ENCODE measurements at places on chromosomes 7 and 10.

DNA sequence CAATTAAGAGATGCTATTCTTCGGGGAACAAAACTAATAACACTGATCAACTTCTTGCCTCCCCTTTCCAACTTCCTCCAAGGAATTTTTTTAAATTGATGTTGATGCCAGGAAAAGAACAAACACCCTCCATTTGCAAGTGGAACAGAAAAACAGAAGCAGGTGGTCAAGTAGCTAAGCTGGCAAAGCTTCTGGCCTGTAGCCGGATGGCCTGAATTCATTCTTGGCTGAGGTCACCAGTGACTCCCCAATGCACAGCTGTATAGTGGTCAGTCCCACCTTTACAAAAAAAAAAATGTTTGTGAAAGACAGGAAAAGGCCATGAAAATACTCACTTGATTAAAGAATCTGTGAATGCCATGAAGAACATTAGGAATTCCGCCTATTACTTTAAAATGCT lies 39.1 kb downstream of the DOCK4 start:
- no peak for ATAC-seq

DNA sequence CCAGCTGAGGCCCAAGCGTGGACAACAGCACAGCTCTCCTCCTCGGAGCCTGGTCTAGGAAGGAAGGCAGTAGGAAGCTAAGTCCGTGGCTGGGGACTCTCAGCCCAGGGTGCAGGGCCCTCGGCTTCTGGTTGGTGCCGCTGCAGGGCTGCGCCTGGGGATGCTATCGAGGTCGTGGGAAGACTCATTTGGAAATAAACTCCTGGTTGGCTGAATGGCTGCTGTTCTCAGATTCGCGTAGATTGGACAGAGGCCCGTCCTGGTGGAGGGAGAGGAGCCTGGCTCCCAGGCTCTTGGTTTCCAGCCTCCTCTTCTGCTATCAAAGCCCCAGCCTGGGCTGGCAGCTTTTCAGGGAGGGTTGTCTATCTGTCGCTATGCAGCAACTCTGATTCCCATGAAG lies 152.6 kb upstream of the FZD8 start:
- ATAC-seq = no peak

- peak; percentile 42 for ATAC-seq
These were observed 127.5 kb downstream of the CUBN start for GRCh38 chr10:17001961-17002749.

GRCh38 chr10:32445036-32445435 lies 904 bp upstream of the CCDC7 start:
- no peak for ATAC-seq

DNA sequence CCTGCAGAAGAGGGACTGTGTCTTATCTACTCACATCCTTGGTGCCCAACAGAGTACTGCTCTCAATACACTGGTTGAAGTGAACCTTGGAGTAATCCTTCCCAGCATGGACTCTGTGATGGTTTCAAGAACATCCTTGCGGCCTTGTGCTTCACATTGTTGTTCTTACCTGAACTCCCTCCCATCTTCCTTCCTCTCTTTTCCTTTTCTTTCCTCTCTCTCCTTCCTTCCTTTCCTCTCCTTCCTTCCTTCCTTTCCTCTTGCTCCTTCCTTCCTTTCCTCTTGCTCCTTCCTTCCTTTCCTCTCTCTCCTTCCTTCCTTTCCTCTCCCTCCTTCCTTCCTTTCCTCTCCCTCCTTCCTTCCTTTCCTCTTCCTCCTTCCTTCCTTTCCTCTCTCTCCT lies 26.3 kb downstream of the LAMB1 start:
- no peak for ATAC-seq

- ATAC-seq = no peak
These were observed 59.0 kb upstream of the WNT16 start for GRCh38 chr7:121269798-121270197.

- no peak for ATAC-seq
These were observed 157.0 kb downstream of the TAX1BP1 start for GRCh38 chr7:27897001-27897400.

- peak; percentile 67 for ATAC-seq
These were observed 160.4 kb upstream of the LAMB4 start for GRCh38 chr7:108290459-108291151.

DNA sequence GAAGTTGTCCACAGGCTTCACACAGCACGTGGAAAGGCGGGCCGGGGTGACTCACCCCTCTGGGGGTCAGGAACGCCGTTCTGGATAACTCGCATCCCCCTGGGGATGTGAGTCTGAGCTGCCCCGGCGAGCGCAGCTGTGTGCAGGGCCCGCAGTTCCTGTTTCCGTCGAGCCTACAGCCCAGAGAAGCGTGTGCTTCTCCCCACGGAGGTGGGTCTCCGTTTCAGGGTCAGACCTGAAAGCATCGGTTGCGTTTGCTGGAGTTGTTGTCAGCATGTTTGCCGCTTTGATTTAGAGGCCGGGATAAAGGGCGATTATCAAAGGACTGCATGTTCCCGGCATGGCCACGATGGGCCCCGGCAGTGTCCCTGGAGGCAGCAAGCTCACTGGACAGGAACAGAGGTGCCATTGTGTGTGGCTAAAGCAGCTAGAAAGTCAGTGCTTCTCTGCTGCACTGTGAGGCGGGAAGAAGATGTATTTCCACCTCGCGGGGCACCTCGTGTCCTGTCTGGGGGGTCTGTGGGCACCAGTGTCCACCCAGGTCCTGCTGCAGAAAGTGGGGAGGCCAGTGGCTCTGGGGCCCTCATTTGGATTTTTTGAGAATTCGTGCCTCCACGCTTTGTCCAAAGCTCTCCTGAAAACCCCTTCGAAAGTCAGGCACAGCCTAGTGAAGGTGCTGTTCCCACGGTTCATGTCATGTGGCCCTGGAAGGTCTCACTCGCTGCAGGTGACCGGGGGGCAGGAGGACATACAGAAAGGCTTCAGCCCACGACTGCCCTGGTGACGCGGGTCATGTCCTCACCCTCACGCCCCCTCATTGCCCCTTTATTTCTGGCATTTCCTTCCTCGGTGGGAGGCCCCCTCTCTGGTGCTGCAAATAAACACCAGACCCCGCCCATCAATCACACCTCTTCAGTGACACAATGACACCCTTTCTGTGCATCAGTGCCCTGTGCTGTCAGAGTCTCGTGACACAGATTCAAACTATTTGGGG lies 27.4 kb upstream of the GDI2 start:
- no peak for ATAC-seq

DNA sequence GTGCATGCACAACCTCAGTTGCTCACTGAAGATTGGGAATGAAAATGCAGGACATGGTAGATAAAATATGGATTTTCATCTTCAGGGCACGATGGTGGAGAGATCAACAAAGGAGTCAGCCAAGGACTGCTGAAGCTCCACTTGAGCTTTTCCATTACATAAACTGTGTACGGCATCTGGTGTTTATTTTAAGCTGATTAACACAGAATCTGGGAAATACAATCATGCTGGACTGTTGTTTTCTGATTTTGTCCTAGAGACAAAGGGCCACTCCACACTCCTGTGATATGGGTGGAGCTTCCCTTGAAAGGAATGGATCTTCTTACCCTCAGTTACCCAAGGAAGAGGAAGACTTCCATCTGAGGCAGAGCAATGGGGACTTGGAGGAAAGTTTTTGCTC lies 120.6 kb downstream of the SAMD9 start:
- peak; percentile 39 for ATAC-seq

DNA sequence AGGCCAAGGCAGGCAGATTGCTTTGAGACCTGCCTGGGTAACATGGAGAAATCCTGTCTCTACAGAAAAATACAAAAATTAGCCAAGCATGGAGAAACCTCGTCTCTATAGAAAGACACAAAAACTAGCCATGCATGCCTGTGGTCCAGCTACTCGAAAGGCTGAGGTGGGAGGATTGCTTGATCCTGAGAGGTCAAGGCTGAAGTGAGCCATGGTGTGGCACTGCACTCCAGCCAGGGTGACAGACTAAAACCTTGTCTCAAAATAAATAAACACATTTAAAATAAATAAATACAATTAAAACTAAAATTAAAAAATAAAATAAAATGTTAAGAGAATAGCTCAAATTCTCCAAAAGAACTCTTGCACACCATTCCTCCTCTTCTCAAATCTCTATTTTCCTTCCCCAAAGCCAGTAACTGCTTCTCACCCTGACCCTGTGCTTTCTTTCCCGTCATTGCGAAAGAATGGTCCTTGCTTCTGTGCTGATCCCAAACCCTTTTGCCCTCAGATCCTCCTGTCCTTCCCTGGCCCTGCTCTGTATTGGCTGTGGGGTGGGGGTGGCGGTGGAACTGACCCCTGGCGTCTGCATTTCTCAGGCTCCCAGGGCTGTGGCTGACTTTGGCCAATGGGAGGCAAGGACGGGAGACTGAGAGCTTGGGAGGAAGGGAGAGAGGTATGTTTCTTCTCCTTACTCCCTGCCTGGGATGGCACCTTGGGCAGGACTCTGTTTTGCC lies 12.4 kb downstream of the SRGN start:
- no peak for ATAC-seq

DNA sequence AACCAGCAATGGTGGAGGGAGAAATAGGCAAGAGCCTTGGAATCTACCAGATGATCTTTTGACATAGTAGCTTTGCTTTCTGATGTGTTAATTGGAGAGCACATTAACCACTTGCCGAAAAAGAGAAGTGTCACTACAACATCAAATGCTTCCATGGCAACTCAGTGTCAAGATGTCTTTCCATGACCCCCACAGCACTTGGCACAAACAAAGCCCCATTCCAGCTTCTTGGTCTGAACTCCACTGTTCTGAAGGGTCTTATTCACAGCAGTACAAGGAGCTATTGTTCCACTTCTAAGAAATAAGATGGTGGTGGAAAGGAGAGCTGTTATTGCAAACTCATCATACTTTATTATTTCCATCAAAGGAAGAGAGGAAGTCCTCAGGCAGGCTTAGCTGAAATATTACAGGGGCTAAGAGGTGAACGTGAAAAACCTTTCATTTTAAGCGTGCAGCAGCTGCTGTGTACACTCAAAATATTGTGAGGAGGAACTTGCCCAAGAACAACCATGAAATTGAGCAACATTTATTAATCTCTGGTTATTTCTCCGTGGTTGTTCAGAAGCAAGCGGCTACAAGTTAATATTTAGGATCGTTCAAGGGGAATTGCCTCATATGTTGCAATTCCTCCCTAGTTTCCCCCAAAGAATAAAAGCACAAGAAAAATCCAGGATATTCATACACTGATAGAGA lies 354.8 kb upstream of the CELF2 start:
- no peak for ATAC-seq

- no peak for ATAC-seq
These were observed 126.4 kb downstream of the PAXIP1 start for GRCh38 chr7:154876516-154876915.

DNA sequence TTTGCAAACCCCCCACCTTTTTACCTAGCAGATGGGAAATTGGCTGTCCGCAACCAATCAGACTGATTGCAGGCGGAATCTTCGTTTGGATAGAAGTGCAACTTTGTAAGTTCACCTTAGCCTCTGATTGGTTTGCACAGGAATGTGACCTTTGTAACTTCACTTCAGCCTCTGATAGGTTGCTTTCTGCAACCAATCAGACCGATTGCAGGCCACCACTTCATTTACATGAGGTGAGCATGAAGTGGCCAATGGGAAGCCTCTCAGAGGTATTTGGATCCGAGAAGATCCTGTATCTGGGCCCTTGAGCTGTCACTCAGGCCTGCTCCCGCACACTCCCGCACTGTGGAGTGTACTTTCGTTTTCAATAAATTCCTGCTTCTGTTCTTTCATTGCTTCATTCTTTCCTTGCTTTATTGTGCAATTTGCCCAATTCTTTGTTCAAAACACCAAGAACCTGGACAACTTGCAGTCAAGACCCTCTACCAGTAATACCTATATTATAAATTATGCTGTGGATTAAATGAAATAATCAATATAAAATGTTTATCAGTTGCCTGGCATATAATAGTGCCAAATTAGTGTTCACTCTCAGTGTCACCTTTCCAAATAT lies 491.4 kb downstream of the PLXNA4 start:
- ATAC-seq = peak; percentile 46

GRCh38 chr10:22386503-22386902 lies 41.2 kb downstream of the SPAG6 start:
- no peak for ATAC-seq

DNA sequence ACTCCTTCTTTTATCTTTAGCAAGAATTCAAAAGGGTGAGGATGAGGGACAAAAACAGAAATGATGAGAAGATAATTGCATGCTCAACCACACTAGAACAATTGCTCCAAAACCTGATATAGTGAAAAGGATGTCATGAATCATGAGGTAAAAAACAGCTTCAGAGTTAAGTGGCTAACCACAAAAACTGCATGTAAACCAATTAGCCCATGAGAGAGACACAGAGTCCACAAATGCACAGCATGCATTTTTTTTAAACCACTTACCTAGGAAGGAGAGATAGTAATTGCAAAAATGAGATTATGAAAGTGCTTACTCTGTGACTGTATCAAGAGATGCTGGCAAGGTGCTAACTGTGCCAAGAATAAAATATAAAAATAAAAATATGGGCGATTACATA lies 132.9 kb downstream of the MBL2 start:
- ATAC-seq = peak; percentile 84

DNA sequence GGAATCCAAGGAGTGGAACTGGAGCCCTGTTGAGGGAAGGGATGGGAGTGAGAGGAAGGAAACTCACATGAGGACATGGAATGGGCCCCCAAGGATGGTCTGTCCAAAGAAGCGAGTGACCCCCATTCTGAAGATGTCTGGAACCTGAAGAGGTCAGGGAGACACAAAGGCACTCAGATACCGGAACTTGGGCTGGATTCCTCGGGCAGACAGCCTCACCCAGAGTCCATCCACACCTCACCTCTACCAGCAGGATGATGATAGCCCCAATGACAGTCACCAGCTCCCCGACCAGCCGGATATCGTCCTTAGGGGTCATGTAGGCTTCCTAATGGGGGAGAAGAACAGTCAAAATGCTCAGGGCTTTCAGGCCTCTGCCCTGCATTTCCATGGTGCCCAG lies 10.7 kb downstream of the TRPV6 start:
- ATAC-seq = no peak

DNA sequence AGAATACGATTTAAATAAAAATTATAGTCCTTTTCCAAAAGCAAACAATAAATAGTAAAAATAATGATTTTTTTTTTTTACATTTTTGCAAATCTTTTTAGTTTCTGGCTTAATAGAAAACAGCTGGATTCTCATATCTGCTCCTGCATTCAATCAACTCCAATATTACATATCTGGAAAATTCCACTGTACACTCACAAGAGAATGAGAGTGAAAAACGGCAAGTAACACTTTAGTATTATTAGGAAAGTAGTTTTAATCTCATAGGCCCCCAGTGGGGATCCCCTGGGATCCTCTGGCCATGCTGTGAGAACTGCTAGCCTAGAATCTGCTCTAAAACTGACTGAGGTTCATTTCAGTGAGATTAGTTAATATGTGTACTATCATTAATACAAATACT lies 128.6 kb upstream of the LRRN3 start:
- no peak for ATAC-seq

DNA sequence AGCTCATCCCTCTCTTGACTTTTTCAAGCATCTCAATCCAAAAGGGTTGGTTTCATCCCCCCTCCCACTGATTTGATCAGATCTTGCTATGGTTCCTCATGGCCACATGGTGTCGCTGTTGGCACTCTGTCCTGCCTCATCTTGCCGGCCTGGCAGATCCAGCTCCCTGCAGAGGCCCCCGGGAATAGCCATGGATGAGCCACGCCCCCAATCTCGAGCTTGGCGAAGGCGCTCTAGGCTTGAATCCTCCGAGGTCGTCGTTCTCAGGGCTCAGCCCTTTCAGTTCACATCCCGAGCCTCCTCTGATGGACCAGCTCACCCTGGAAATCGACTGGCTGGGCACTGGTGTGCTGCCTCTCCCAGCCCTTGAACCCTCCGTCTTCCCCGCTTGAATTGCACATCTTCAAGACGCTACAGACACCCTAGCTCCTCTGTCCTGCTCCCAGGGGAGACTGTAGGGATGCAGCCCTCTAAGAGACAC lies 628.7 kb downstream of the TYW1 start:
- peak; percentile 74 for ATAC-seq
